ENCODE measurements at places on chromosomes 3 and 15. TPM values are rescaled to one million over a fixed set of nuclear protein-coding genes. Genes with fewer than 3 reads are reported as not detected.
A peak's percentile ranks its signal among the peaks of the same experiment; 100 is the strongest.

DNA sequence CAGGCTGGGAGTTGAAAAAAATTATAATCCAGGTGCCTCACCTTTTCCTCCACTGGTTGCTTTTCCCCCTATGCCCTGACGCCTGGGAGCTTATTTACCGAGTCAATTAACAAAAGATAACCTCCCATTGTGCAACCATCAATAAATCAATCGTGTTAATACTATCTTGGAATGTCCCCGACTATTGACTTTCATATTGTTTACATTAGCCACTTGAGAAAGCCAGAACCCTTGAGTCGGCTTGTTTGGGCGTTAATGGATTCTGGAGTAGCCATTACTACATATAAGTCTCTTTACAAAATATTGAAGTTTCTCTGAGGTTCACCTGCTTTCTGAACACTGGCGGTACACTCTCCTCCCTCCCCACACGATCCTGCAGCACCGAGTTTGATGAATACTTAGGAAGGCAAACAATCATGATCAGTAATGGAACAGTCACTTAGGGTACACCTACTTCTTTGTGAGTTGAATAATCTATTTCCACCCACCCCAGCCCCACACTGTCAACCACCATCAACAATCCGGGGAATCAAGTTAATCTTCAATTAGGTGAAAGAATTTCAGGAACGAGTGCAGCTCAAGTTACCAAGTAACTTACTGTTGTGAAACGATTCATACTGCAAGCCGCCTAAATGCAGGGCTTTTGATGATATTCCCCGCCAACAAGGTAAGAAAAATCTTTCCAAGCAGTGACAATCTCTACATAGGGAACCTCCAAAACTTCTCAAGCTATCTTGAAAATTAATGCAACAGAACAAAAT, 159.3 kb upstream of the NR2F2 start:
- no peaks in the 10 kb centered on the region for H3K36me3 ChIP-seq
- H3K27me3 ChIP-seq = no peaks in the 10 kb centered on the region
- no peak overlapping the region for H3K4me3 ChIP-seq
- DNase-seq = no peak
- H3K27ac ChIP-seq = no peak overlapping the region

- peaks cover 36% of the 10 kb centered on the region for H3K4me1 ChIP-seq
- H3K27ac ChIP-seq = no peak overlapping the region
- no peaks in the 10 kb centered on the region for H3K36me3 ChIP-seq
- no peak for DNase-seq
Observed at GRCh38 chr3:102180280-102180931, 254.4 kb upstream of the ZPLD1 start.

DNA sequence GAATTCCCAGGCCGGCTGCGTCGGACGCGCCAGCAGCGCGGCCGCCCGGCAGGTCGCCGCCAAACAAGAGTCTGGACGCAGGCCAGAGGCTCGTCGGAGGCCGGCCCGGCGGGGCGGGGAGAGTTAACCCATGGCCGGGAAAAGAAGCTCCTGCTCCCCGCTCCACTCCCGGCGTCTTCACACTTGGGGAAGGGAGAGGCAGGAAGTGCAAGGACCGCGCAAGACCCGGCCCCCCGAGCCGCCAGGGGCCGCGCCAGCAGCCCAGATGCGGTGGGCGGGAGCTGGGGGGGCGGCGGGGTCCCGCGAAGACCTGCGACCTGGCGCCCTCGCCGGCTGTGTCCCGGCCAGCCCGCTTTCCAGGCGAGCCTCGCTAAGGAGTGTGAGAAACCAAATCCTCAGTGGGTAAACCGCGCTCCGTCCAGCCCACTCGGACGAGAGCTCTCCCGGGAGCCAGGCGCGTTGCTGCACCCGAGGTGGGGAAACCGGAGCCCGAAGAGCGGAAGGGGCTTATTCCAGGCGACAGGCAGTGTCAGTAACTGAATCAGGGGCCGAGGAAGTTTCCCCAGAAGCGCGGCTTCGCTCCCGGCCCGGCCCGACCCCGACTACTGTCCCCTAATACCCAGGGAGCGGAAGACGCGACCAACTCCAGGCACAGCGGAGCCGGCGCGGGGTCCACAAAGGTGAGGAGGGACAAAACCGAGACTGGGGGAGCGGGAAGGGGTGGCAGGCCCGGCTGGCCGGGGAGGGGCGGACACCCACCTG, 721 bp downstream of the ADAMTS7 start:
- no peaks in the 10 kb centered on the region for H3K27me3 ChIP-seq
- H3K4me1 ChIP-seq = peaks cover 5% of the 10 kb centered on the region
- no peaks in the 10 kb centered on the region for H3K36me3 ChIP-seq
- H3K27ac ChIP-seq = peak overlapping the region; percentile 61
- DNase-seq = peak; percentile 77

GRCh38 chr3:70890020-70890394, 577.6 kb upstream of the MDFIC2 start:
- no peak overlapping the region for H3K27ac ChIP-seq
- no peak overlapping the region for H3K4me3 ChIP-seq
- no peaks in the 10 kb centered on the region for H3K36me3 ChIP-seq
- peaks cover 3% of the 10 kb centered on the region for H3K4me1 ChIP-seq
- H3K27me3 ChIP-seq = no peaks in the 10 kb centered on the region

DNA sequence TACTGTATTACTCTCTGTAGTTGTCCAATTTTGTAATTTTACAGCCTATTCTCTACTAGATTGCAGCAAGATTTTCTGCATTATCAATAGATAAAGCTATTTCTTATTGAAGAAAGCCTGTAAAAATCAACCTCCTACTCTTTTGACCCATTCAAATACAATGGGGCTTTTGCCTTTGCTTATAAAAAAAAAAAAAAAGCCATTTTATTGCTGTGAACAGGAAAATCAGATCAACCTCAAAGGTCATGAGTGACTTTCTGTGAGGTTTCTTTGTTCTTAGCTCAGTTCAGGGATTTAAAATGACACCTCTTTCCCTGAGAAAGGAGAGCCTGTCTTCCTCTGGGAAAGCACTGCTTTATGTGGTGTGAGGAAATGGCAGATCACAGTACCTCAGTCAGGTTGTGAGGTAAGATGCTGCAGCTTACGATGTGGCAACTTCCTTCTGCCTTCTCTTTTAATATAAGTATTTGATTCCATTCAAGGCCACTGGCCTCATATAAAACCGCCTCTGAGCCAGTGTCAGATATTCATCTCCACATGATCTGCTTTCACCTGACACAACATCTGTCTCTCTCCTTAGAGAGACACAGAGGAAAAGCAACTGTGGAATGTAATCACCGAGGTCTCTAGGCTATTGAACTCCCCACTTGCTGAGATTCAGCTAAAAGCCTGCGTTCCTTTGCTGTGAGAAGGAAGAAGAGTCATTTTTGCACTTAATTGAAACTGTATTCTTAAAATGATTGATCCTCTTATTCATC, 161.5 kb upstream of the MB21D2 start:
- no peak overlapping the region for H3K27ac ChIP-seq
- H3K27me3 ChIP-seq = no peaks in the 10 kb centered on the region
- H3K4me3 ChIP-seq = no peak overlapping the region
- H3K36me3 ChIP-seq = no peaks in the 10 kb centered on the region

GRCh38 chr3:185997130-185997529, 59.3 kb upstream of the TRA2B start:
- no peak overlapping the region for H3K27ac ChIP-seq
- no peak for DNase-seq
- H3K27me3 ChIP-seq = no peaks in the 10 kb centered on the region
- H3K4me3 ChIP-seq = no peak overlapping the region

GRCh38 chr3:141915766-141916165, 39.3 kb downstream of the ATP1B3 start:
- no peaks in the 10 kb centered on the region for H3K27me3 ChIP-seq
- no peaks in the 10 kb centered on the region for H3K4me1 ChIP-seq
- H3K36me3 ChIP-seq = no peaks in the 10 kb centered on the region

DNA sequence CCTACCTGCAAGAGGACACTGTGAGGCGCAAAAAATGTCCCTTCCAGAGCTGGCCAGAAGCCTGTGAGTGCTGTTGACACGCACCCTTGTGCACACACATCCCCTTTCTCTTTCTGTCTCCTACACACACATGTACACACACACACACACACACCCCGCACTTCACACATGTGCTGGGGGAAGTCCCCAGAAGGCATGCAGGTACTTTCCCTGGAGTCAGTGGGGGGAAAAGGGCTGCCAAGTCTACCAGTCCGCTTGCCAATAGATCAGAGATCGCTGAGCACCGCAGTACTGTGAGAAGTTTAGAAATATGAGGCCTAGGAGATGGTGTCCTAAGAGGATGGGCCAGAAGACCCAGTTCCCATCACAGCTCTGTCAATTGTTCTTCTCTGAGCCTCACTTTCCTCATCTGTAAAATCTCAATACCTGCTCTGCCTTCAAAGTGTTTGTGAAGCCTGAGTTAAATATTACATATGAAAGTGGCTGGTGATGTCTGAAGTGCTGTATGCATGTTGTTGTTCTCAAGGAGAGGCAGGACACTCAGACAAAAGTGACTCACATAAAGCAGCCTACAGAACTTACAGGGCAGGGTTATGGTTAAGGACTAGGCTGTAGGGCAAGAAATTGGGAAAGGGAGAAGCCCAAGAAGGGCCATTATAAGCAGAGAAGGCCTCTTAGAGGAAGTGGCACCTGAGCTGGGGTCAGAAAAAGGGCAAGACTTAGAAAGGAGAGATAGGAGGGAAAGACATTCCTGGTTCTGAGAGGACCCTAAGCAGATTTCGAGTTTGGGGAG, 6.8 kb downstream of the IL17RE start:
- H3K27me3 ChIP-seq = no peaks in the 10 kb centered on the region
- H3K27ac ChIP-seq = no peak overlapping the region
- no peak for DNase-seq
- H3K4me3 ChIP-seq = no peak overlapping the region
- peaks cover under 1% of the 10 kb centered on the region for H3K4me1 ChIP-seq
- H3K36me3 ChIP-seq = no peaks in the 10 kb centered on the region

GRCh38 chr15:87896936-87897335, 359.6 kb downstream of the NTRK3 start:
- H3K4me3 ChIP-seq = no peak overlapping the region
- H3K4me1 ChIP-seq = no peaks in the 10 kb centered on the region
- DNase-seq = no peak
- H3K27ac ChIP-seq = no peak overlapping the region

DNA sequence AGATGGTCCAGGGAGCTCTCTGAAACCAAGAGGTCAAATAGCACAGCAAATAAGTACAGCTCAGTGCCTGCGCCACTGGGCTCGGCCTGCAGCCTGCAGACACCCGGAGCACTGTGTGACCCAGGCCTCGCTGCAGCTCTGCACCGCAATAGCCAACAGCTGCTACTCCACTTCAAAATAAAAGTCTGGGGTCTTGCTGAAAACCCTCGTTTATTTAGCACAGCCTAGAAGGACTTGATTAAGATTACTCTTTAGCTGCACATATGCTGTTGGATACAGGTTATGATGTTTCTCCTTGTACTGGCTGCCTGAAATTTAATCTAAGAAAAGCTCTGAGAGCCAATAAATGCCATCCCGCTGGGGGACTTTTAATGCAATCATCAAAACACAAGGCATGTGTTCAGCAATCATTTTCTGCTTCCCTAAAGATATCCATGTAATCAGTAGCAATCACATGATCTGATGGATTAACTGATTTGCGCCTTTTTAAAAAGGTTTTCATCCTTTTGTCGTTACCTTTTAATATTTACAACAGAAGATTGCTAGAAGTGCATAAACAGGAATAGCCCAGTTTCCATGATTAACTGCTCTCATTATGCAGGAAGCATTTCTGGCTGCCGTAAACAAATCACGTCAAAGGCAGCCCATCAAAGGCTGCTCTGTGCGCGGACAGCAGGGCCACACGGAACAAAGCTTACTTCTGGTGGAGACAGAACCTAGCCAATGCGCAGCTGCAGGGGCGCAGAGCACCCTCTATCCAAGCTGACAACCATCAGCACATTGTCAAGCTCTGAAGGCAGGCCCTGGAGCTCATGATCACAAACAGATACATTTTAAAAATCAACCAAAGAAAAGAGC, 58.8 kb downstream of the CLASP2 start:
- DNase-seq = peak; percentile 77
- H3K4me3 ChIP-seq = no peak overlapping the region
- H3K27me3 ChIP-seq = no peaks in the 10 kb centered on the region
- peaks cover 18% of the 10 kb centered on the region for H3K4me1 ChIP-seq

CHRD gene
- total RNA-seq = 21.4 TPM

RHOV gene
- not detected for total RNA-seq

LEKR1 gene
- 2.3 TPM for total RNA-seq

SERINC4 gene
- total RNA-seq = not detected

All from adrenal gland (tissue), 19 donors.